Neuronal stem cell (in vitro differentiated cells): ENCODE measurements at places on chromosomes 6 and 20.

DNA sequence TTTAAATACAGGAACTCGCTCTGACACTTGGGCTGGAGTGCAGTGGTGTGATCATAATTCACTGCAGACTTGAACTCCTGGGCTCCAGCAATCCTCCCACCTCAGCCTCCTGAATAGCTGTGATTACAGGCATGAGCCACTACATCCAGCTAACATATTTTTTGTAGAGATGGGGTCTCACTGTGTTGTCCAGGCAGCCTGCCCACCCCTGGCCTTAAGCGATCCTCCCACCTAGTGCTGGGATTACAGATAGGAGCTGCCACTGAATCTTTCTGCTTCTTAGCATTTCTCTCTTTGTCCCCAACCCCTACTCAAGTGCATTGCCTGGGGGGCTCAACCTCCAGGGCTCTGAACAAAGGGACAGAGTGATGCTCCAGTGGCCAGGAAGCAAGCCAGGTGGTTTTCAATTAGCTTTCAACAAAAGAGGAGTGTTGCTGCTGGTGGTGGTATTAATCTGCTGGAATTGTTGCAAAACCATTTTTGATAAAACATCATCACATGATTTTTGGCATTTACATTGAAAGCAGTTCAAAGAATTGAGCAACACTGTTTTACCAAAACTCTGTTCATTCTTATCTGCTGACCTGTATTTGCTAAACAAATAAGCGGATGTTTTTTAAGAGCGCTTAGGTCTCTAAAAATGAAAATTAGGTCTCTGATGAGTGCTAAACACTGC, 40.4 kb upstream of the BPIFA2 start:
- H3K27me3 ChIP-seq: peaks cover 3% of the 10 kb centered on the region
- no peak overlapping the region for H3K4me3 ChIP-seq
- peaks cover 6% of the 10 kb centered on the region for H3K4me1 ChIP-seq
- no peak overlapping the region for H3K27ac ChIP-seq
- no peak for DNase-seq

DNA sequence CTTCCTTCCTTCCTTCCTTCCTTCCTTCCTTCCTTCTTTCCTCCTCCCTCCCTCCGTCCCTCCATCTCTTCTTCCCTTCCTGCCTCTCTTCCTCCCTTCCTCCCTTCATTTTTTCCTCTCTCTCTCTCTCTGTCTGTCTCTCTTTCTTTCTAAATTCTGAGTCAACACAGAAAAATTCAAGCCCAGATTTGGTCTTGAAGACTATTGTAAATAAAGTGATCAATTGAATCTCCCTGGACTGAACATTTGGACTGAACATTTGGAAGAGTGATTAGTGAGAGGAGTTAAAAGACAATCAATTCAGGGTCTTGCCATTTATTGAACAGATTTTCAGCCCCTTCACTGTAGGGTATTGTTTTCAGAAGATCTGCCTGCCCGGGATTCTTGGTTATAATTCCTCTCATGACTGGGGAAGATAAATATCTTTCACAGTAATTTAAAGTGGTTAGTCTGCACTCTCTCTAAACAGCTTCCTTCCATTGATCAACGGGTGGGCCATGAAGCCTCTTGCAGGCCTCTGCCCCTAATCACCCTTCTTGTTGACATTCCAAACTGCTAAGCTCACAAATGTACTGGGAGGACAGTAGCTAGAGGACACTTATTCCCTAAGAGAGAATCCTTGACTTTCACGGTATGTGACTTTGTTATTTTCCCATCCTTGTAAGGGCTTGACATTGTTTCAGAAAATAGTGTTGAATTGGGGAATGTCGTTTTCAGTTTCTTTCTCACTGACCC, 101.7 kb upstream of the BMP2 start:
- H3K4me1 ChIP-seq: no peaks in the 10 kb centered on the region
- no peak overlapping the region for H3K4me3 ChIP-seq
- H3K27ac ChIP-seq: no peak overlapping the region

- H3K4me1 ChIP-seq: peaks cover 8% of the 10 kb centered on the region
- peak overlapping the region; percentile 87 for H3K4me3 ChIP-seq
- DNase-seq: peak; percentile 5
- no peaks in the 10 kb centered on the region for H3K27me3 ChIP-seq
These were observed 1.8 kb upstream of the CEP43 start for GRCh38 chr6:166997348-166997747.

GRCh38 chr6:83308833-83309232, 115.7 kb downstream of the RWDD2A start:
- H3K27ac ChIP-seq: no peak overlapping the region
- H3K4me3 ChIP-seq: no peak overlapping the region
- peaks cover 2% of the 10 kb centered on the region for H3K4me1 ChIP-seq
- no peak for DNase-seq
- no peaks in the 10 kb centered on the region for H3K27me3 ChIP-seq
- H3K36me3 ChIP-seq: no peaks in the 10 kb centered on the region

GRCh38 chr20:6877633-6878032, 110.1 kb downstream of the BMP2 start:
- no peak overlapping the region for H3K27ac ChIP-seq
- H3K4me1 ChIP-seq: no peaks in the 10 kb centered on the region
- H3K27me3 ChIP-seq: no peaks in the 10 kb centered on the region
- no peak for DNase-seq
- H3K36me3 ChIP-seq: peaks cover 1% of the 10 kb centered on the region
- no peak overlapping the region for H3K4me3 ChIP-seq

GRCh38 chr6:100153636-100154275, 159.7 kb upstream of the MCHR2 start:
- no peaks in the 10 kb centered on the region for H3K36me3 ChIP-seq
- H3K27ac ChIP-seq: no peak overlapping the region
- H3K27me3 ChIP-seq: peaks cover 4% of the 10 kb centered on the region
- no peak overlapping the region for H3K4me3 ChIP-seq
- H3K4me1 ChIP-seq: no peaks in the 10 kb centered on the region

DNA sequence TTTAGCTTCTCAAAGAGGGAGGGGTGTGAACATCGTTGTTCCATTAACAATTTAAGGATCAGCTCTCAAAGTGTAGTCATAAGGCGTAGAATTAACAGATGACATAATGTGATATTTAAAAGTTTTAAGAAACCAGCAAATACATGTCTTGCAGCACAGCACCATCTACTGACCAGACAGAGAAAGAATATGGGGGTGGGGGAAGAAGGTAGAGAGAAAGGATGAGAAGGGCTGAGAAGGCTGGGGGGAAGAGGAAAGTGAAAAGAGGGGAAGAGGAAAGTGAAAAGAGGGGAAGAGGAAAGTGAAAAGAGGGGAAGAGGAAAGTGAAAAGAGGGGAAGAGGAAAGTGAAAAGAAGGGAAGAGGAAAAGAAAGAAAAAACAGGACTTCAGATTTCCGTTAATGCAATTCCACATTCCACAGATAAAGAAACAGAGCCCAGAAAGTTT, 80.9 kb downstream of the HAO1 start:
- H3K4me1 ChIP-seq: no peaks in the 10 kb centered on the region
- H3K4me3 ChIP-seq: no peak overlapping the region
- peak; percentile 44 for DNase-seq
- no peaks in the 10 kb centered on the region for H3K36me3 ChIP-seq
- H3K27ac ChIP-seq: no peak overlapping the region
